ENCODE measurements at places on chromosomes 5 and 9. TPM values are rescaled to one million over a fixed set of nuclear protein-coding genes. Genes with fewer than 3 reads are reported as not detected.
A peak's percentile ranks its signal among the peaks of the same experiment; 100 is the strongest.

GRCh38 chr5:152688561-152689249, 283.6 kb upstream of the NMUR2 start:
- DNase-seq: no peak

- DNase-seq: no peak
These were observed 270.2 kb downstream of the ELAVL2 start for GRCh38 chr9:23555851-23556250.

- no peak for DNase-seq
These were observed 36.3 kb upstream of the PLIN2 start for GRCh38 chr9:19163631-19164030.

DNA sequence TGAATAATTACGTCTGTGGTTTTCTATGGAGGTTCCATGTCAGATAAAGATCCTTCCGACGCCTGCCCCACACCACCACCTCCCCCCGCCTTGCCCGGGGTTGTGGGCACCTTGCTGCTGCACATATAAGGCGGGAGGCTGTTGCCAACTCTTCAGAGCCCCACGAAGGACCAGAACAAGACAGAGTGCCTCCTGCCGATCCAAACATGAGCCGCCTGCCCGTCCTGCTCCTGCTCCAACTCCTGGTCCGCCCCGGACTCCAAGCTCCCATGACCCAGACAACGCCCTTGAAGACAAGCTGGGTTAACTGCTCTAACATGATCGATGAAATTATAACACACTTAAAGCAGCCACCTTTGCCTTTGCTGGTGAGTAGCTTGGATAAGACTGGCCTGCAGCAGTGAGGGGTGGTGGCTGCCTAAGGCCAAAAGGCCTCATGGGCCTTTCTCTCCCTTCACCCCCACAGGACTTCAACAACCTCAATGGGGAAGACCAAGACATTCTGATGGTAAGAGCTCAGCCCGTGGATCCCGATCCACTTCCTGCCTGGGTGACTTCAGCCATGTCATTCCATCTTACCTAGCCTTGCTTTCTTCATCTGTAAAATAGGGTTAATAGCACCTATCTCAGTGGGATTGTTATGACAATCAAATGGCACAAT, at the start of gene IL3:
Gene IL3 (plus strand): TSS at position 155 of the 661 bp plus-strand sequence. CDS start 52 bp downstream, at position 207.
- no peak for DNase-seq

DNA sequence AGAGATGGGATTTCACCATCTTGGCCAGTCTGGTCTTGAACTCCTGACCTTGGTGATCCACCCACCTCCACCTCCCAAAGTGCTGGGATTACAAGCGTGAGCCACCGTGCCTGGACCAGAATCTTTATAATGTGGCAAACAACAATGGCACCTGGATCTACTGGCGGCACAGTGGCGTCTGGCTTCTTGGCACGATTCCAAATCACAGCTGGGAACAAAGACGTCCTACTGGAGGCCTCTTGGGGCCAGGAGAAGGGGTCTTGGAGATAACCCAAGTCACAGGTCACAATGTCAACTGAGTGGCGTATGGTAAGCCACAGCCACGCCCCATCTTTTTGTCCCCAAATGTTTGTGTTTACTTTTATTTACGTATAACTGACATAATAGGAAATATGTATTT, 77.8 kb upstream of the RAPGEF1 start:
- no peak for DNase-seq

DNA sequence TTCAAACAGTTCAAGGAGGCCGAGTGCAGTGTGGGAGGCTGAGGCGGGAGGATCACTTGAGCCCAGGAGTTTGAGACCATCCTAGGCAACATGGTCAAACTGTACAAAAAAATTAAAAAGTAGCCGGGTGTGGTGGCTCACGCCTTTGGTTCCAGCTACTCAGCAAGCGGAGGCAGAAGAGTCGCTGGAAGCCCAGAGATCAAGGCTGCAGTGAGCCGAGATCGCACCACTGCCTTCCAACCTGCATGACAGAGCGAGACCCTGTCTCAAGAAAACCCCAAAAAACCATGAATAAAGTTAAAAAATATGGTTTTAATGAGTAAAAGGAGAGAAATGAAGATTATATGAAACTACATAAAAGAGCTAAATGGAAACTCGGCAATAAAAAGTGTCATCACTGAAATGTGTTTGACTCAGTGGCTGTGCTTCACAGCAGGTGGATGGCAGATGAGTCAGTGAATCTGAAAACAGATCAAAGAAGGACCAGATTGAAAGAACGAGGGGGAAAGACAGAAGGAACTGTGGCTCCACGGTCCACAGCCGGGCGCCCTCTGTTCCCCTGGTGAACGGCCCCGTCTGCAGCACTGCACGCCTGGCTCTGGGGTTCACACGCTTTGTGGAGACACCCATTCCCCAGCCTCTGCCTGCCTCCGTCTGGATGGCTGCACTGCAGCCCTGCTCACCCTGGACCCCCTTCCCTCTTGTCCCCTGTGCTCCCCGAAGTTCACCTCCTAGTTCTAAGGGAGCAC, 25.1 kb downstream of the EXD3 start:
- no peak for DNase-seq

GRCh38 chr5:154470947-154471870, 6.8 kb downstream of the HAND1 start:
- DNase-seq: no peak

IL17B gene
- total RNA-seq: not detected

DNA sequence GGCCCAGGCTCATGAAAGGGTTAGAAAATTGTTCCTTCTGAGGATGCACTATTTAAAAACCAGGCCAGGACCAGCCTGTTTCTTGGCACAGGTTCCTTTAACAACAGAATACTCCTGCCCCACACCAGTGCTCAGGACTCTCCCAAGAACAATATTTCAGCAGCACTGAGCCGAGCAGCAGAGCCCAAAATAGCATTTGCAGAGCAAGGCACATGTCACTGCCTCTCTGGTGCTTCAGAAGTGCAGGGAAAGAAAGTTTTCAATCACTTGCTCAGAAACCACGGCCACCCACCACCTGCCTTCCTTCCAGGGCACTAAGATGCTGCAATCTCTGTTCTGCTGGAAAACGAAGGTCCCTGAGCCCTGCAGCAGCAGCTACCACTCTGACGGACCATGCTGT, 77.6 kb downstream of the SIL1 start:
- DNase-seq: no peak

DAB2IP gene
- total RNA-seq: 128 TPM

GRCh38 chr5:53109056-53109442, 508 bp downstream of the MOCS2 start:
- DNase-seq: no peak

PTPA gene
- total RNA-seq: 91.9 TPM

DNA sequence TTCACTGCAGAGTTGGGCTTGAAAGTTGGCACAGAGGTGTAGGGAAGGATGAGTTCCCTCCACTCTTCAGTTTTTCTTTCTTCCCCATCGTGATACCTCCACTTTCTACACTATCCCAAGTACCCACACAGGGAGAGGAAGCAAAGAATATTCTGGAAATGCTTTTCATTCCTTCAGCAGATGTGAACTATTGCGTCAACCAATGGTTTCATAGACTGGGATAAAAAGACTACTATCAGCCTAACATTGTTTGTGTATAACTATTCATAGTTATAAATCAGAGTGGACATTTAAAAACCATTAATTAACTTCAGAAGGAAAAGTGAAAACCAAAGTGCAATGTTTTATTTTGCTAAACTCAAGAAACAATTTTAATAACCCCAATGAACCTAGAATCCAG, 63.6 kb upstream of the MAMDC2 start:
- DNase-seq: no peak

- DNase-seq: no peak
These were observed 568.4 kb downstream of the ZNF608 start for GRCh38 chr5:124178050-124178449.

EIF4E1B gene
- total RNA-seq: not detected

GRCh38 chr5:14266171-14266570, 123.0 kb downstream of the TRIO start:
- DNase-seq: no peak

ZNF658 gene
- 4.5 TPM for total RNA-seq

DNA sequence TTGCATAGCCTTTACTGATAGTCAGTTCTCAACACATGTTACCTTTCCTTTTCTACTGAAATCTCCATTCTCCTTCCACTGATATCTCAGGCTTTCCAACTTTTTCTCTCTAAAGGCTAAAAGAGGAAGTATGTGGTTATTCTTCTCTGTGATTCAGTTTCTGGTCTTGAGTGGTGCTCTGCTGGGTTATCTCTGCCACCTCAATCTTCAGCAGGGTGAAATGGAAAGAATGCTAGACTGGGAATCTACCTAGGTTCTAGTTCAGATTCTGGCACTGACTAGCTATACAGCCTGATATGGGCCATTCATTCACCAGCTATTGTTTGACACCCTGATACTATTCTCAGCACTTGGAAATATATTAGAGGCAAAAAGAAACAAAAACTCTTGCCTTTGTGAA, 124.9 kb upstream of the GRIA1 start:
- DNase-seq: no peak

RANBP3L gene
- 0.17 TPM for total RNA-seq

DNA sequence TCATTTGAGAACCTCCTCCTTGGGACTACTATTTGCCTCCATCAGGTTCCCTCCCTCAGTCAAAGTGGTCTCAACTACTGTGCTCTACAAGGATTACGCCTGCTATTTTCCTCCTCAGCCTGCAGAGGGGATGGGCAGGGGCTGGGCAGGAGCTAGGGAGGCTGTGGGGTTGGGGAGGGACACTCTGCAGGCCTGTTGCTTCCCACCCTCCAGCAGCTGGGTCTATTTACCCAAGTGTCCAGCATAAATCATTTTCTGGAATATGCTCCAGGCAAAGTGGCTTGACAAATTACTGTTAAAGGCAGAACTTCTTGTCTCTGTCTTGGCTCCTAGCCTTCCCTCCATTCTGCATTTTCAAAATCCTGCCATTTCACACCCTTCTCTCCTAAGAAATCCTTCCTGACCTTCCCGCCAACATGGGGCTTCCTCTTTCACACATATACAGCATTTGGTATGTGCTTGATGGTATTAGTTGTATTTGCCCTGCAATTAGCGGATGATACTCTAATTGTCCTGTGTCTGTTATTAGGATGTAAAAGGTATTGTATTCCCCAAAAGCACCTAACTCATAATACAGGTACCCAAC, 106.7 kb downstream of the EFNA5 start:
- no peak for DNase-seq

GRCh38 chr5:60651872-60652620, 47.9 kb downstream of the DEPDC1B start:
- DNase-seq: no peak

GRCh38 chr9:127664678-127665507, 41.9 kb upstream of the CFAP157 start:
- DNase-seq: no peak

- no peak for DNase-seq
These were observed 5.2 kb upstream of the RAPGEF6 start for GRCh38 chr5:131640043-131640856.

- DNase-seq: no peak
These were observed 26.4 kb downstream of the RGS7BP start for GRCh38 chr5:64532212-64532611.

- DNase-seq: no peak
These were observed 289.5 kb downstream of the DEPDC1B start for GRCh38 chr5:60410427-60410826.

MTX3 gene
- 7.9 TPM for total RNA-seq

DNA sequence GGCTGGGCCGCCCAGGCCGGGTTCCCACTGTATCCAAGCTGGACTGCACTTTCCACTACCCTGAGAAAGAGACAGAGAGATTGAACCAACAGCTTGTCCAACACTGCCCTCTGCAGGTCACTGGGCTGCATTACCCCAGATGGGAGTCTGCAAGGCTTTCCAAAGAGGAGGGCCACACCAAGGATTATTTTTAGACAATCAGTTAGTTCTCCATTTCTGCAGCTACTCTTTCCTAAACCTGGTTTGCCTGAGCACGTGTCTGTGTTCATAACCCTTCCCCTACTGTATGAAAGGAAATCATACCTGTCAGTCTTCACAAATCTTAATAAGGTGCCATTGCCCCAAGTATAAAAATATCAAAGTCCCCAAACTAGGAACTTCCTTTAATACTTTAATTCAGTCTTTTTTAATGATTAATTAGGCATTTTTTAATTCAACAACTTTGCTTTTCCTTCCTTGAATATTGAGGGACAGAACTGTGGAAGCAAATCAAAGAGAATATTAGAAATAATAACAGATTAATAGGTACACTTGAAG, 13.4 kb upstream of the FGF1 start:
- DNase-seq: peak; percentile 78

DNA sequence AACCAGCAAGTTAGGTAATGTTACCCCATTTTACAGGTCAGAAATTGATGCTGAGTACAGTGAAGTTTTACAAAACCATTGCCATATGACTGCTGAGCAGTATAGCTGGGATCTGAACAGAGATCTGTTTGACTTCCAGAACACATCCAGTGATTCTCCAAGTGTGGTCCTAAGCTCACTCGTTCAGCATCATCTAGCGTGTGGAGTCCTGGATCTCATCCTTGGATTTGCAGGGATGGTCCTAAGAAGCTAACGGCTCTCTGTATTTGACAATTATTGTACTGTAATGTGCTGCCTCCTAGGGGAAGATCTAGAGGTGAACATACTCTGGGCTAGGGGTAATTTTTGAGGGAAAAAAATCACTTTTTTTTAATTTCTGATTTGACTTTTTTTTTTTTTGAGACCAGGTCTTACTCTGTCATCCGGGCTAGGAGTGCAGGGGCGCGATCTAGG, 1.4 kb downstream of the SLC26A2 start:
- DNase-seq: no peak

BARHL1 gene
- total RNA-seq: not detected

- DNase-seq: no peak
These were observed 4.9 kb upstream of the FRRS1L start for GRCh38 chr9:109171926-109172325.

CDH9 gene
- not detected for total RNA-seq

CDC20B gene
- not detected for total RNA-seq

GRCh38 chr5:54703133-54703532, 185.6 kb downstream of the SNX18 start:
- DNase-seq: no peak

GRCh38 chr5:180070756-180071530, 616 bp downstream of the RNF130 start:
- DNase-seq: no peak

GRCh38 chr9:118984607-118985006, 384.6 kb downstream of the BRINP1 start:
- DNase-seq: no peak

DNA sequence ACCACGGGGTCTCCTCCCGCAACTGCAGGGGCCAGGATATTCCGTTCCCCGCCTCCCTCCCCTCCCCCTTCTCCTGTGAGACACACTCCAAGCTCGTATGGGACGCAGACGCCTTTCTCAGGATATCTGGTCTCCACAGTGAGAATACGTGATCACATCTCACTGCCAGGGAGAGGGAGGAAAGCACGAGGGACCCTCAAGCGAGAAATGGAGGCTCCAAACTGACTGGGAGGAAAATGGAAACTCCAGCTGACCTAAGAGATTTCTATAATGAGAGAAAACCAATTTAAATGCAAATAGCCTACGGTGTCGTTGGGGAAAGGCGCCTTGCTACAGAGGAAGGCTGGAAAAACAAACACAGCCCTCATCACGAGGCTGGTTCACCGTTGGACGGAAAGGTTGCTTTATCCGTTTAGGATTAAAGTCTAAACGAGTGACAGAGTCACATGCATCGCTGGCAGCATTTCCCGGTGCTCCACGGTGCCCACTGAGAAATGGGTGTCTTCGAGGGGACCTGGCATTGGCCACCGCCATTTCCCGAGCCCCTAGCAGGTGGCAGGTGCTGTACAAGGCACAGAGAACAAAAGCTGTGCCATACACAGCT, 116.9 kb upstream of the CPEB4 start:
- DNase-seq: peak; percentile 63

GPR150 gene
- 0.45 TPM for total RNA-seq

GRCh38 chr5:151509231-151509630, 61.8 kb downstream of the SLC36A1 start:
- no peak for DNase-seq
